ENCODE measurements at places on chromosomes 6 and 20. TPM values are rescaled to one million over a fixed set of nuclear protein-coding genes. Genes with fewer than 3 reads are reported as not detected.
A peak's percentile ranks its signal among the peaks of the same experiment; 100 is the strongest.

- no peak for DNase-seq
Measured at GRCh38 chr20:5077761-5078387, 41.9 kb downstream of the PCNA start.

DNA sequence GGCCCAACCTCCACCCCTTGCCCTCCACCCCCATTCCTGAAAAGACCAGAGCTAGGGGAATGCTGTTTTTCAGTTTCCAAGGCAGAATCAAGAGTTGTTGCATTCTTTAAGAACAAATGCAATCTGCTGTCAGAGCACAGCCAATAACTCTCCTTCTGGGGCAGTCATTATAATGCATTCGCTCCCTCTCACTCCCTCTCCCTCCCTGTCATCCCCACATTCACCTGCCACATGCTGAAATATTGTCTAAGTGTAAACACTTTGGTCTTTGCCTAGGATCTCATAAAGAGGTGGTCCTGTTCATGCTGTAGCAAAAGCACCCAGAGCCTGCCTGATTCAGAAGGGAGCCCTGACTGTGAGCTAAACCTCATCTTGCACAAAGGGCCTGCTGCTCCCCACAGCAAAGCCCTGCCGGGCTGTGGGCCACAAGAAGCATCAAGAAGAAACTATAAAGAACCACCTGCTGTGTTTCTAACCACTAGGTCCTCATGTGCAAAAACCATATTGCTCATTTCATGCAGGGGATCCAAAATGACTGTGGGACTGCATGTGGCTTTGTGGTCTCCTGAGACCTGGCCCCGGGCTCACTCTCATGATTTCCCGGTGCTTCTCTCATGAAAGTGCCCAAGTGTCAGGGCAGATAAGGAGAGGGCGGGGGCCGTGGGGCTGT, 85.6 kb downstream of the GPR6 start:
- no peak for DNase-seq

DNA sequence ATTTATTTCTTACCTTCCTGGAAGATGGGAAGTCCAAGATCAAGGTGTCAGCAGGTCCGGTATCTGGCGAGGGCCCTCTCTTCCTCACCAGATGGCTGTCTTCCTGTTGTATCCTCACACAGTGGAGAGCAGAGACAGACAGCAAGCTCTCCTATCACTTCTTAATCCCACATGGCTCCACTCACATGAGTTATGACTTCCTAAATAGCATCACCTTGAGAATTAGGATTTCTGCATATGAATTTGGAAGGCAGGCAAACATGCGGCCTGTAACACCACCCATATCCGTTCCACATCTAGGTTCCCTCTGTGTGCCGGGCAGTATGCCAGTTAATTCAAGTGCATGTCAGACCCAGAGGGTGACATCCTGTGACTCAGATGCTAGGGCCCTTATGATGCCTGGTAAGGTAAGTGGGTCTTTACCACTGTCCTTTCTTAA, 2.1 kb downstream of the RAET1E start:
- peak; percentile 84 for DNase-seq

GRCh38 chr6:133707456-133707855, 181.5 kb upstream of the TCF21 start:
- DNase-seq = peak; percentile 55

The CALHM5 gene
- not detected for total RNA-seq

DNA sequence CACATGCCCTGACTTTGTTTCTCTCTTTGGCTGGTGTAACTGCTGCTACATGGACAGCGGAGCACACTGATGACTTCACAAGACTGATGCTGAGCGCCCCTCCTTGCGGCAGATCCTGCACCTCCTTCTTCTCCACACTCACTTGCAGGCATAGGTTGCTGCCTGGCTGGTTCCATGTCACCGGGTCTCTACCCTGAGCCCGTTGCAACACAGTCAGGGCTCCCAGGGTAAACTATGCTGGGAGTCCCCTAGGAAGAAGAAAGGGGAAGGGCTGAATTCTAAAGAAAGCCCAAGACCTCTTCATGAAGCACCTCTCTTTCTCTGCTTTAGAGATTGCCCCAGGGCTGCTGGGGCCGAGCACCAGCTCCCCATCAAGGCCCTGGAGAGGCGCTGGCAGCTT, 83.3 kb upstream of the DUSP22 start:
- no peak for DNase-seq

DNA sequence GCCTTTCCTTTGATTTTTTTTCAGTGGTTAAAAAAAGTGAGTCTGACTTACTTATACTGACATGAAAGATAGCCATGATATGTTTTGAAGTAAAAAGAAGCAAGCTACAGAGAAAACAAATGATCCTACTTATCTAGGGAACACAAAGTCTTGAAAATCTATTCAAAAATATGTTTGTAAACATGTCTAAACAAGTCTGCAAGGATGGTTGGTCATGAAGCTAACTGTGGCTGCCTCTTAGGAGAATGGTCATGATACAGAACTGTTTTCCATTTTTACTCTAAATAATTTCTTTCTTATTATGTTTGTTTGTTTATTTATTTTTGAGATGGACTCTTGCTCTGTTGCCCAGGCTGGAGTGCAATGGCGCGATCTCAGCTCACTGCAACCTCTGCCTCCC, 21.5 kb downstream of the FERMT1 start:
- DNase-seq = peak; percentile 60

The WFDC12 gene
- total RNA-seq = not detected

The CLPSL1 gene
- not detected for total RNA-seq

DNA sequence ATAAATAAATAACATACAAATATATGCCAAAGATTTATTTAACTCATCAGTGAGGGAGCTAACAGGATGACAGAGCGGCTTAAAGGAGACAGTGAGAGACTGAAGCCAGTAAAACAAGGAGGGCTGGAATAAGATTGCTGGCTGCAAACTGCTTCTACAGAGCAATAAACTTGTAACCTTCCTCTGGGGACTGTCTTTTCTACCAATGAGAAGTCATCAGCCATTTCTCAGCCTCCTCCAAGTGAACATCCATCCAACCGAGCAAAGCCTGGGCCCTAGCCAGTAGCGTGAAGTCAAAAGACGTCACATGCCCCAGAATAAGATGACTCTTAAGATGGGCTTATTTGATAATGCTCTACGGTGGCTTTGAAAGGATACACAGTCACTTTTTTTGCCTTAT, 42.5 kb downstream of the CPXM1 start:
- DNase-seq = no peak

- DNase-seq = no peak
Measured at GRCh38 chr6:113205553-113205952, 651.6 kb upstream of the MARCKS start.

- DNase-seq = no peak
Measured at GRCh38 chr6:36609582-36609981, 15.4 kb downstream of the SRSF3 start.

DNA sequence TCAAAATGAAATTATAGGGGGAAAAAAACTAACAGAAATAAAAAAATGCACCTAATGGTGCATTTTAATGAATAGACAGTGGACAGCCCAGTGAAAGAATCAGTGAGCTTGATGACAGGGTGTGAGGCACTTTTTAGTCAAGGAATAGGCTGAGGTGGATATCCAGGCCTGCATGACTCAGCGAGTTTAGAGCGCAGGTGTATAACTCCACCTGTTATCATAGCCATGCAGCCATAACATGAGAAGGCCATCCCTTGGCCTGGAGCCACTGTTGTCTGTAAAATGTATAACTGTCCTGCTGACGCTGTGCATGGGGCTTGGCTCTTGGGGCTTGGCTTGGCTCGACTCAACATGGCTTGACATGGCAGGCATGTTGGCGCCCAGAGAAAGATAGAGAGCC, 331.5 kb upstream of the NOX3 start:
- DNase-seq = no peak

GRCh38 chr20:18694071-18694470, 106.2 kb downstream of the DTD1 start:
- no peak for DNase-seq

GRCh38 chr6:157239671-157240058, 83.7 kb downstream of the TMEM242 start:
- DNase-seq = no peak

- no peak for DNase-seq
Measured at GRCh38 chr20:64144144-64144912, 19.9 kb upstream of the MYT1 start.

The RPP40 gene
- 10.3 TPM for total RNA-seq

DNA sequence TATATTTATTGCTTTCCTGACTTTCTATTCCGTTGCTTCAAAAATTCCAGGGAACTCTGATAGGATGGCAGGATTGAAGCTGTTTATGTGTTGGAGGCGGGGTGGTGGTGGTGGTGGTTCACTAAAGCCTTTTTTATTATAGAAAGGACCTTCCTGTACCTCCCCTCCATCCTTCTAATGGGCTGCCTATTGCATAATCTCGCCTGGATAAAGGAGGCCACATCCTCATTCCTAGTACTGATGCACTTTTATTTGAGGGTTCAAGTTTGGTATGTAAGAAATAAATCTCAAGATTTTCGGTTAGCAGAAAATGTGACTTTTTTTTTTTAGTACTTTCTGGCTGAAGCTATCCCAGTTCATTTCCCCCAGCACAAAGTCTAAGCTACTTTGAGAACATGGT, 18.7 kb upstream of the CTAGE9 start:
- no peak for DNase-seq

DNA sequence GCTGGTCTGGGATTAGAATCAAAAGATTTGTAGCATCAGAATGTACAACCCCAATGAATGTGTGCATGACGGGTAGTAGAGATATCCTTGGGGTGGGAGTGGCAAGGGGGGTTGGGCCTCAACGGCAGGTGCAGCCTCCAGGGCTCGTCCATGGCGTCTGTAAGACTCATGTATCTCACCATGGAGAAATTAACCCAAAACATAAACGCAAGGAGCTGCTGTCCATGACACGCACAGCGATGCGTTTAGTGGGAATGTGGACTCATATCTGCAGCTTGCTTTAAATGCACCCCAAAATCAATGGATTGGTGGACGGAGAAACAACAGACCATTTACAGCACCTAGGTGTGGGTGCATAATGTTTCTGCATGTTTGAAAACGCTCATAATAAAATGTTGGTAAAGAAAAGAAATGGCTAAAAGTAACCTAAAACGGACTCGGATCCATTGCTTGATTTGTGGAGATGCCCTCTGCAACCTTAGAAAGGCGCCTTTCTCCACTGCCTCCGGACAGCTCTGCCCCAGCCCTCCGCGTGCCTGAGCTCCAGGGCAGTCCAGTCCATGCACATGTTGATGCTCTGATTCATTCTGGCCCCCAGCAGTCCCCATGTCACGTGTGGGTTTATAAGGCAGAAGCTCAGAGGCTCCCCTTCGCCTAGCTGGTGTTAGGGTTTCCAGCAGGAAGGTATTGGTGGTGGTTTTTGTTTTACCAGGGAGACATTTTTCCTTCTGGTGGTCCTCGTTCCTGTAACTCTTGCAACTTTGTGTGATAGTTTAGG, 24.5 kb downstream of the PYGB start:
- no peak for DNase-seq

GRCh38 chr6:7389162-7389450, 436 bp downstream of the CAGE1 start:
- DNase-seq = peak; percentile 72

- DNase-seq = peak; percentile 37
Measured at GRCh38 chr6:167130712-167131684, 8.1 kb downstream of the CCR6 start.

The DEFB132 gene
- not detected for total RNA-seq

GRCh38 chr20:44866703-44867335, 18.7 kb upstream of the YWHAB start:
- DNase-seq = no peak

The LY6G5C gene
- not detected for total RNA-seq

DNA sequence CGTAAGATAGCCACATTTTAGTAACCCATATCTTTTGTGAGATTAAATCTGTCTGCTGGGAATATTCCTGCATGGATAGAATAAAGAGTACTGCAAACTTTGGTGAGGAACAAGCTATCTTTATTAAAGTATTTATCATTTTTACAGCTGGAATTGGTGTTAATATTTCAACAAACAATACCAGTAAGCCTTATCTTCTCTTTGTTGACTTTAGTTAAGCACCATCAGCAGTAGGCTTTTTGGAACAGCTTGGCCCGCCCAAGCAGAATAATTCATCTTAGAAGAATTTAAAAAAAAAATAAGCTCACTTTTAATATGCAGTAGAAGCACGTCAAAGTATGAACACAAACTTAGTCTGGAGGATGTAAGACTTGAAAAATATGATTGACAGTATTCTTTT, 917.8 kb upstream of the ADGRB3 start:
- no peak for DNase-seq

- no peak for DNase-seq
Measured at GRCh38 chr6:144174006-144174405, 23.7 kb downstream of the STX11 start.

The RGL2 gene
- 27.7 TPM for total RNA-seq

DNA sequence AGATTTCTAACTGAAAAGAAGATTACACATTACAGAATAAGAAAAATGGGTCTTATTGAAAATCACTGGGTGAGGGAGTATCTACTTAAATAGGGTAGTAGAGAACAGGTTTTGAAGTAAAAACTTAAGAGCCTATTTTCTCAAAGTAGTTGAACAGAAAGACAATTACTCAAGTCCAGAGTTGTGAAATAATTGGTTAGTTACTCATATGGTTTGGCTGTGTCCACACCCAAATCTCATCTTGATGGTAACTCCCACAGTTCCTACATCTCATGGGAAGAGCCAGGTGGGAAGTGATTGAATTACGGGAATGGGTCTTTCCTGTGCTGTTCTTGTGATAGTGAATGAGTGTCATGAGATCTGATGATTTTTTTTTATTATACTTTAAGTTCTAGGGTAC, 1035.3 kb upstream of the GJE1 start:
- DNase-seq = peak; percentile 68

The CDK5RAP1 gene
- total RNA-seq = 21.6 TPM

The RANBP9 gene
- 27.4 TPM for total RNA-seq

- DNase-seq = no peak
Measured at GRCh38 chr20:24795436-24795835, 153.6 kb upstream of the CST7 start.

- no peak for DNase-seq
Measured at GRCh38 chr6:42788671-42789070, 6.8 kb downstream of the BICRAL start.

The ACOT8 gene
- 31.1 TPM for total RNA-seq

The RAE1 gene
- total RNA-seq = 21.6 TPM

GRCh38 chr6:3607599-3607998, 143.9 kb downstream of the PXDC1 start:
- DNase-seq = no peak

The AIF1 gene
- not detected for total RNA-seq

- peak; percentile 88 for DNase-seq
Measured at GRCh38 chr20:2357114-2357513, 23.6 kb upstream of the TGM6 start.

The RHAG gene
- not detected for total RNA-seq

GRCh38 chr6:55088902-55089301, 85.4 kb upstream of the HCRTR2 start:
- peak; percentile 42 for DNase-seq

DNA sequence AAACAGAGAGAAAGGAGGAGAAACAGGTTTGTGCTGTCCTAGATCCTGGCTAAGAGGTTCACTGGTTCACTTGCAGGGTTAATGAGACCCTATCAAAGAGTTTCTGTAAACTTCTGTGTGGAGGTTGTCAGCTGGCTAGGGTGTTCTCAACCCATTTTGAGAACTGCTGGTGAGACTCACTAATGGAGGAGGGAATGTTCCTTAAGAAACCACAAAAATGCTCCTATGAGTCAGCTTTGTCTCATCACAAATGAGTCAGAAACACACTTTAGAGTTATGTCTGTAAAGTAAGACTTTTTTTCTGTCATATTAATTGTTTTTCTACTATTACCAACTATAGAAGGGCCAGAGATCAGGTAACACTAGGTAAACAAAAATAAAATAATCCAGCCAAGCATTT, 884.4 kb downstream of the PHF3 start:
- DNase-seq = peak; percentile 98

The PRR18 gene
- under 0.01 TPM for total RNA-seq

Measured in bronchial epithelial cell (primary cell).